ENCODE measurements at places on chromosomes 12 and 14.

DNA sequence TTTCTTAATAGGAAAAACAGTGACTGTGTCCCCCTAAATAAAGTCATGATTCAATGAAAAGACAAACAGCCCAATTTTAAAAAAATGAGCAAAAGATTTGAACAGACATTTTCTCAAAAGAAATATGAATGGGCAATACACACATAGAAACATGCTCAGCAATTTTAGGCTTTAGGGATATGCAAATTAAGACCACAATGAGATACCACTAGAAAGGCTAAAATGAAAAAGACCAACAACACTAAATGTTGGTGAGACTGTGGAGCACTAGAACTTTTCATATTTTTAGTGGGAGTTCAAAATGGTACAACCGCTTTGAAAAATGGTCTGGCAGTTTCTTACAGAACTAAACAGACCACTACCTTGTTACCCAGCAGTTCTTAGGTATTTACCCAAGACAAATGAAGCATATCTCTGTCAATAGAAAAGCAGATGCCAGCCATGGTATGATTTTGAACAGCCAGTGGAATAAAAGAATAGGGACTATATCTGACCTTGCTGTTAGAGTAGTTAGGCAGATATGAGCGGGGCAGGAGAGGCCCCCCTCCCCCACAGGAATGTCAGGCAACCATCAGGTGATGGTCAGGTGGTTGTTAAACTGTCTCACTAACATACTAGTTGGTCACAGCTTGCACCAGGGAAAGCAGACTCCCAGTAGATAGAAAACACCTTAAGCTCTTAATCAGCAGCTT is 108.8 kb downstream of the PRKCH start:
- DNase-seq: no peak

DNA sequence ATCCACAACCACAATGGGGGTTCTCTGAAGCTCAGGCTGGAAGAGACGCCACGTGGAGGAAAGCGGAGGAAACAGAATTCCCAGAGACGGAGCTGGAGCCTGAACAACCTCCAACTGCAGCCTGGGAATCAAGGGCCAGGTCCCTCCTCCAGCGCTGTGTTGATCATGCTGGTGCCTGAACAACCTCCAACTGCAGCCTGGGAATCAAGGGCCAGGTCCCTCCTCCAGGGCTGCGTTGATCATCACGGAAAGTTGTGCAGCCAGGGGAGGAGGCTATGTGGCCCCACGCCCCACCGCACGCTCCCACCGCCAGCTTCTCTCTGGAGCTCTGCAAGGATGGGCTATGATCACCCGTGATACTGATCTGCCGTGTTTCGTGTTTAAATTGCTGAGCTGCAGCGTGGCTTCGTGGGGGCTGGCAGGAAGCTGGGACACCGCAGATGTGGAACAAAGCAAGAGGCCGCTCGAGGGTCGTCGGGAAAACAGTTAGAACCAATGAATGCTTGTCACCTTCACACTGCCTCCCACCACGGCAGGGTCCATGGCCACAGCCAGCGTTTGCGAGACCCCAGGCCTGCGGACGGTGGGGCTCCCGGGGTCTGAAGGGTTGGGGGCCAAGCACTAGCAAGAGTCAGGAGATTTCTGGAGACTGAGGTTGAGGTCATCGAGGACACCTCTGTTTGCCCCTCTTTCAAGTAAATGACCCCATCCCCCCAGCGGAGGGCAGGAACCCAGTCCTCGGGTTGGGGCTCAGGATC is 51.8 kb upstream of the FBRSL1 start:
- no peak for DNase-seq

DNA sequence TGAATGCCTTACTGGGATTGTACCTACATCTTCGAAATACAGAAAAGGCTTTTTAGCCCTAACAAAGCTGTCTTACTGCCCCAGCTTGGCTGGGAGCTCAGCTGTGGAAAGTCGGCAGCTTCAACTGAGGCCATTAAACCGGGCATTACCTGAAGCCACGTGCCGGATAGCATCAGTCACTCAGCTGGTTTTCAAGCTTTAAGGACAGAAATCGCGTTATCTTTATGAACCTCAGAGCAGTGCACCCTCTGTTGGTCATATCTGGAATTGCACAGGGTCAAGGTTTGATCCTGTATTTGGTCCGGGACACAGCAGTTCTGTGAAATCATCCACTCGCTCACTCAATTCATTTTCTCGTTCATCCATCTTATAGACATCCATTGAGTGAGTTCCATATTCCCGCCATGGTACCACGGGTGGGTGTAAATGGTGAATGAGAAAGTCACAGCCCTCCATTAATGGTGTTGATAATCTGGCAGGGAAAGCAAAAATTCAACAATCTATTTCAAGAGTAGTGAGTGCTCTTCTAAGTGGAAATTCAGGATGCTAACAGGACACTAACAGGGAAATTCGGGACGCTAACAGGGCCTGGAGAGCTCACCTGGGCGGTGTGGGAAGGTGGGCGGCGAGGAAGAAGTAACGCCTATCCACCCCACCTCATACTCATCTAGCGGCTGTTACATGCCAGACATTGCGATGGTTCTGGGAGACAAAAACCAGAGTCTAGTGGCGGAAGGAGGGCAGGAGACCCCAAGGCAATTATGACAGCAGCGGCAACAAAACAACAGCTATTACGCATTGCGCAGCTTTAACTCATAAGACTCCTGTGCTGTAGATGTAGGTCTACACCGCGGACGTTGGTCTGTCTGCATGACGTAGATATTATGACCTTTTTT is 60.6 kb upstream of the TCL1A start:
- DNase-seq: no peak

GRCh38 chr14:54839701-54840119 is 62.9 kb downstream of the GCH1 start:
- DNase-seq: no peak

DNA sequence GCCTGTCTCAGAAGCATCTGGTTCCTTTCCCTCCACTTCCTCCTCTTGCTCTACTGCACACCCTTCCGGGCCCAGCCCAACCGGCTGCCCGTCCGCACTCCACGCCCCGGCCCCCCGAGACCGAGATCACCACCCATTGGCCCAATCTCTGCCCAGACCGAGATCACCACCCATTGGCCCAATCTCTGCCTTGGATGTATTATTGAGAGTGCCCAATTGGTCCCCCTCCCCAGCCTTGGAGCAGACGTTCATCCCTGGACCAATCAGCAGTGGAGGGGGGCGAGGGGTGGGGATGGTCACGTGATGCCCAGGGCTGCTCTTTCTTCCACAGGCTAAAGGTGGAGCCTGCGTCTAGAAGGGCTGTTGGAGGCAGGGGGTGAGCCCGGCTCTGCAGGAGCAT is 75.6 kb upstream of the TMEM132C start:
- no peak for DNase-seq

- no peak for DNase-seq
These were observed 22.0 kb upstream of the PPFIBP1 start for GRCh38 chr12:27502021-27502435.

- DNase-seq: no peak
These were observed 7.3 kb downstream of the KRT73 start for GRCh38 chr12:52611080-52611468.

DNA sequence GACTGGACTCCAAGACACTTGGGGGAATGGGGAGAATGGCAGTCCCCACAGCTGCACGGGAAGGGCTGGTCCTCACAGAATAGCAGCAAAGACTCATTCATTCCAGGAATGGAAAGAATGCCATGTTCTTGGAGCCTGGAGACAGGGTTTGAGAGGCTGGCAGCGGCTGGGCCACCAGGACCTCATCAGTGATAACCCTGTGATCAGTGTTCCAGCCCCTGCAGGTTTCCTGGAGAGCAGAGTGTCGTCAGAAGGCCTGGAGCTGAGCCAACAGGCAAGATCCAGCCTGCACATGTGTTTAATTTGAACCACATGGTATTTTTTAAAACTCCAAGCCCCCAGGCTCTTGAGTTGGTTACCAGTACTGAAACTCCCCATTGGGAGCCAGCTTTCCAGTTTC is 11.3 kb downstream of the BDKRB1 start:
- peak; percentile 76 for DNase-seq

DNA sequence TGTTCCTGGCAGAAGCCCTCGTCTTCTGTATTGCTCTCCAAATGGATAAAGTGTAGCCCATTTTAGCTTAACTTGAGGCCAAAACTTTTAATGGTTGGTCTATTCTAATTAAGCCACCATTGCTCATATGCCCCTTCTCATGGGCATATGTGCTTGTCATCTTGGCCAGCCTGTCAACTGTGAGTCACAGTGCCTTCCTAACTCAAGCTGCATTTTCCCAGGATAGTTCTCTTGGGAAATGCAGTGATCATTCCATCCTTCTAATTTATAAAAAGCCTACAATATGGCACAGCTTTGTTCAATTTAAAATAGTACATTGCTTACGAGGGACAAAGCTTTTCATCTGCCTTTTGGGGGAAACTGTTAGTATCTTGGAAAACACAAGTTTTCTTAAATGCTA is 6.6 kb downstream of the PTHLH start:
- no peak for DNase-seq

DNA sequence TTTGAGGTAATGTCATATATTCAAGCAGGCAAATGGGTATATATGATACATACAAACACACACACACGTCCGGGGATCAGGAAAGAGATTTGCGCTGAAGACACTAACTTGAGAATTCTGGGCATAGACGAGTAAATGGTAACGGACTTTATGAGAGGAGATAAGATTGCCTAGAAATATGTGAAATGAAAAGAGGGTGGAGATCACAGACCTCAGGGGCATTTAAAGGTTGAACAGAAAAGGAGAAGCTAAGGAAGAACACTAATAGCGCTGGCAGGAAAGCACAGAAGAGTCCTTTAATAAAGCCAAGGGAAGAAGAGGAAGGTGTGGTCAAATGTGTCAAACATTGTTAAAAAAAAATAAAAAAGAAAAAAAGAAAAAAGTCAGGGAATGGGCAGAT is 13.1 kb downstream of the CRY1 start:
- DNase-seq: no peak

DNA sequence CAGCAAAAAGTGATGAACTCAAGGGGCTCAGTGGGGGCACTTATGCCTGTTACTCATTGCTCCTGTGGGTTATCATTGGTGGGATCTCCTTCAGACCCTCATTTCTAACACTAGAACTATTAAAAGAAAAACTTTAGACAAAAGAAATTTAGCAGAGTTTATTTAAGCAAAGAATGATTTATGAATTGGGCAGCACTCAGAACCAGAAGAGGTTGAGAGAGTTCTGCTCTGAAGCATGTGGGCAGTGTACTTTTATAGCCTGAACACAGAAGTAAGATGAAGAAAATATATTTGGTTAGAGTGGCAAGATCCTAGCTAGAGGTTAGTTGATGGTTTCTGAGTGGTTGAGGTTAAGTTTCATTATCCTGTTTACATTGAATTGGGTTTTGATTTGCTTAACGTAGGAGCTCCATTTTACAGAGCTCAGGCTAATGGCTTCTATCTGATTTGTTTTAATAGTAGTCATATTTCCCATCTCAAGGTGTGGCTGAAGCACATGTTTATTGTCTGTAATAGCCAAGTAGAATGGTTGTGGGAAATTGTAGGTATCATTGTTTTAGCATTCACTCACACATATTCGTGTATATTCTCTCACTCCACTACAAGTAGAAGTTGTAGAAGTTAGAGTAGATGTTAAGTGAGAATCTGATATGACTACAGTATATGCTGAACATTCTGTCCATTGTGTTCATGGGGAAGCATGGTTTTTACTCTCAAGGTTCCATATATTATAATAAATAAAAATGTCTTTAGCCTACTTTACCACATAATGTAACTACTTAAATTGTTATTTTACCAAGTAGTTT is 27.6 kb downstream of the LEMD3 start:
- no peak for DNase-seq

DNA sequence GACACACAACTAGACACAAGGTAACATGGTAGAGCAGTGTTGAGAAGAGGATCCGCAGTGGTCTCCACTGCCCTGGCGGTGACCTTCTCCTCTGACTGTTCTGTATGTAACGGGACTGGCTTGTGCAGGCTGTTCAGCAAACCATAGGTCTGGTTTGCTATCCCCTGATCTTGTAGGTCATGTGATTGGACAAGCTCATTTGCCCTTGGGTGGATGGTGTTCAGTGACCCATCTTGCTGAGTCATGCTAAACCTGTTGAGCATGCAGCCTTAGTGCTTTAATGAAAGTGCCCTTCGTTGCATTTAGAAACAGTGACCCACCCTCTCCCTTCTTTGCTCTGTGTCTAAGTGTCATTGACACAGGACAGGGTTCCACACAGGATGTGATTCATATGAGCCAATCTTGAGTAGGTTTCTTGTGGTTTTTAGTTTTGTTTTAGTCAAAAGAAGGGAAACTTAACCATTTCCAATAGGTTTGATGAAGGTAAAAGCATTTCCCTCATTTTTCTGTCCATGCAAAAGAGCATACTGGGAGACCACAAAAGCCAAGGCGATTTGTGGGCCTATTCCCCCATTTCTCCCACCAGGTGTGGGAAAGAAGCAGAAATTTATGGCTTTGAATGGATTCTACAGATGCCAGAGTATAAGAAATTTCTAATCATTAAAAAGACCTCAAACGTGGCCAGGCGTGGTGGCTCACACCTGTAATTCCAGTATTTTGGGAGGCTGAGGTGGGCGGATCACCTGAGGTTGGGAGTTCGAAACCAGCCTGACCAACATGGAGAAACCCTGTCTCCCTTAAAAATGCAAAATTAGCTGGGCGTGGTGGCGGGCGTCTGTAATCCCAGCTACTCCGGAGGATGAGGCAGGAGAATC is 32.6 kb upstream of the HIF1A start:
- DNase-seq: no peak

DNA sequence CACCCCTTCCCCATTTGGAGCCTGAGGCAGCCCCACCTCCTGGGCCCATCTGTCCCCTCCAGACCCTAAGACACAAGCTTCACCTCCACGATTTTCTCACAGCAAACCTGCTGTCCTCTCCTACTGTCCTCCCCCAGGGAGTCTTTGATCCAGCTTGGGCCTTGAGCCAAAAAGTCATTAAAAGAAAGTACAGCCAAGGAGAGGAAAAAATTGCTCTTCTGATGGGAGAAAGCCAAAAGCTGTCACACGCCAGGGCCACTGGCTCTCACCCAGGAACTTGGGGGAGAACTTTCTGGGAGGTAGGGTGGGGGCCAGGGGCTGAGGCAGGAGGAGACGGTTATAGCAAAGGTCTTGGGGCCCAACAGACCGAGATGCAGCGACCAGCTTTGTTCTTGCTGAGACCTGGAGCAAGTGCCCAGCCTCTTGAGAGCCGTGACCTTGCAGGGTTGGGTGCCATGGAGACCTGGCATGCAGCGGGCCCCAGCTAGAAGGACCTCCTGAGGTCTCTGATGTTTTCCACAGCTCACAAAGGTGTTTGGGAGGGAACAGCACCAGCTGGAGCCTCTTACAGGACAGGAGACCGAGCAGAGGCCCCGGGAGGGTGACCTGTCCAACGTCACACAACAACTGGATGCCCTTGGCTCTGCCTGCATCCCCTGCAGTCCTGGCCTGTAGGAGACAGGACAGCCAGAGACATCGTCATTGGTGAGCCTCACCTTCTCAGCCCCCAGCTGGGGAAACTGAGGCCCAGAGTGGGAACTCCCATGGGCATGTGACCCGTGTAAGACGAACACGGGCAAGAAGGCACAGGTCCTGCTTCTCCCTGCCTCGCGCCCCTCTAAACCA is 124.5 kb downstream of the CALM1 start:
- peak; percentile 41 for DNase-seq

GRCh38 chr14:71491931-71492330 is 440.3 kb upstream of the RGS6 start:
- DNase-seq: no peak
